Esophagus squamous epithelium (tissue), 5 donors: ENCODE measurements at places on chromosomes 7 and 10.

GRCh38 chr7:101200504-101200861, 353 bp downstream of the MOGAT3 start:
- no peaks in the 10 kb centered on the region for H3K36me3 ChIP-seq
- H3K4me1 ChIP-seq: peaks cover 14% of the 10 kb centered on the region
- peaks cover 24% of the 10 kb centered on the region for H3K27me3 ChIP-seq
- DNase-seq: no peak
- no peak overlapping the region for H3K4me3 ChIP-seq
- H3K27ac ChIP-seq: no peak overlapping the region

DNA sequence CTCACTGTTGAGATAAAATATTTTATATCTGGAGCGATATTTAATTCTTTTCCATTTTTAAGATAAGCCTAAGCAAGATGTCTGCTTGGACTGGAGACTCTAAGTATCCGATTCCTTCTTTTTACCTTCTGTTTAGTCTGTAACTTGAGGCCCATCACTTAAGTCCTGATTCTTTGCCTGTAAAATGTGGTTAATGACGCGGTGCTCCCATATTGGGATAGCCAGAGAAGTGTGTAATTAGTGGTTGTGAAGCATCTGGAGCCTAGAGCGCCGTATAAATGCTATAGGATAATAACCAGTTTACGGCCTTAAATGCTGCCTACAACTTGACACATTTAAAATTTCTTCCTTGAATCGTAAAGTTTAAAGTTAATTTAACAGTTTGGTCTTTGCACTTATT, 132.9 kb downstream of the CHN2 start:
- no peak overlapping the region for H3K4me3 ChIP-seq
- H3K4me1 ChIP-seq: no peaks in the 10 kb centered on the region
- no peaks in the 10 kb centered on the region for H3K36me3 ChIP-seq

DNA sequence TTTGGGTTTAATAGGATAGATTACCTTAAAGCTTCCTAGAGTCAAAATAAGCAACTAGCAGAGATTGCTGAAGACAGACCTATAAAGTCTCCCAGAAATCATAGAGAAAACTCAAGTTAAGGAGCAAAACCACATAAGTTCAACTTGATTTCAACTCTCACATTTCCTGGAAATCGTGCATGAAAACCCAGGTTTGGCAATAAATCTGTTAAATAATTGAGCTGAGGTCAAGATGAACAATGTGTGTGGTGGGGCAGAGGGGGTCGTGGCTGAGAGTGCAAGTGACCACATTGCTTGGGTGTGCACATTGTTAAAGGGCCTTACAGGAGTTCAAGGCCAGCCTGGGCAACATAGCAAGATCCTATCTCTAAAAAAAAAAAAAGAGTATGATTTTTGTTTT, 636.5 kb downstream of the GALNT17 start:
- no peak for DNase-seq
- H3K4me3 ChIP-seq: no peak overlapping the region
- no peaks in the 10 kb centered on the region for H3K27me3 ChIP-seq

DNA sequence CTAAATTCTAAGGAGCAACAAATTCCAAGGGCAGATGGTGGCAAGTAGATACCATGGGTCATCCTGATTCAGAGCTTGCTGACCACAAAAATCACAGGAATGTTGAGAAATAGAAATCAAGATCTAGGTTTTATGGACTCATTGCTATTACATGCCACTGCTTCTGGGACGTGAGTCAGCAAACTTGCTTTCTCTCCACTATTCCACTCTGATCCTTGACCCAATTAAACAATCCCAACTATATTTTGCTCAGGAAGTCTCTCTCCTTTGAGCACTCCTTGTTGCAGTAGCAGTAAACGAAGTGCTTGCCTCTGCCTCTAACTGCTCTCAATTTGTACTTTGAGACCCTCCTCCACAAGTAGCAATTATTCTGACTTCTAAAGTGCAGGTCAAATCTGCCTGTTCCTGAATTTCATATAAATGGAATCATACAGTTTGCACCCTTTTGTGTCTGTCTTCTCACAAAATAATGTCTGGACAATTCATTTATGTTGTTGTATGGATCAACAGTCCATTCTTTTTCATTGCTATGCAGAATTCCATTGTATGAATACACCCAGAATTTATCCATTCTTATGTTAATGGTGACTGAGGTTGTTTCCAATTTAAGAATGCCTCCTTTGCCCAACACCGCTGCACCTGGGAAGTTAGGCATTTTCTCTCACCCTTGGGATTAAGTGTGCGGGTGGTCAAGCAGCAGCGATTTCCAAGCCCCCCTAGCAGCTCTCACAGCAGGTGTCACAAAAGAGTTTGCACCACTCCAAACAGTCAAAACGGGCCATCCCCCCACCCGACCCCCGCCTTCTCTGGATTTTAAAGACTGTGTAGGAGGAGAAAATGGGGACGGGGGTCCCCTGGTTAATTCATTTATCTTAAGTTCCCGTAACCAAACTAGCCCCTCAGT, 35.9 kb downstream of the ACSM6 start:
- no peaks in the 10 kb centered on the region for H3K4me1 ChIP-seq
- DNase-seq: no peak
- peaks cover 4% of the 10 kb centered on the region for H3K36me3 ChIP-seq
- peak overlapping the region; percentile 61 for H3K4me3 ChIP-seq
- H3K27ac ChIP-seq: no peak overlapping the region

- H3K27me3 ChIP-seq: no peaks in the 10 kb centered on the region
- H3K27ac ChIP-seq: peak overlapping the region; percentile 86
- DNase-seq: no peak
- H3K4me3 ChIP-seq: no peak overlapping the region
- no peaks in the 10 kb centered on the region for H3K36me3 ChIP-seq
- no peaks in the 10 kb centered on the region for H3K4me1 ChIP-seq
Measured at GRCh38 chr7:134701272-134701671, 54.6 kb downstream of the BPGM start.

DNA sequence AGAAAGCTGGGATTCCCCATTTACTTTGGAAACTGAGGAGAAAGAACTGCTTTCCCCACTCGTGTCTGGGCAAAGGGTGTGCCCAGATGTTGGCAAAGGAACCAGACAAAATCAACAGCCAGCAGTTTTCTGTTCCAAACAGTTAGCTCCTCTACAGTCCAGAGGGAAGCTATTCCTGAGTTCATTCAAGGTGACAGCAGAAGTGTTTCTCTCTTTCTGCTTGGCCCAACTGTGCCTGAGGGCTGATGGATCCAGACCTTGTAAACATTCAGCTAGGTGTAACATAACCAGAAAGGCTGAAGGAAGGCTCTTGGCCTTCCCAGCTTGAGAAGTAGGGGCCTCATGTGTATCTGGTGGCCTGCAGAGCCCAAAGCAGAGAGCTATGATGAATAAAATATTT, 7.0 kb upstream of the ALDH18A1 start:
- H3K27ac ChIP-seq: no peak overlapping the region
- no peak overlapping the region for H3K4me3 ChIP-seq
